ENCODE measurements at places on chromosomes 3 and 15.

GRCh38 chr15:48559285-48559684 lies 86.2 kb downstream of the FBN1 start:
- DNase-seq = peak; percentile 82

DNA sequence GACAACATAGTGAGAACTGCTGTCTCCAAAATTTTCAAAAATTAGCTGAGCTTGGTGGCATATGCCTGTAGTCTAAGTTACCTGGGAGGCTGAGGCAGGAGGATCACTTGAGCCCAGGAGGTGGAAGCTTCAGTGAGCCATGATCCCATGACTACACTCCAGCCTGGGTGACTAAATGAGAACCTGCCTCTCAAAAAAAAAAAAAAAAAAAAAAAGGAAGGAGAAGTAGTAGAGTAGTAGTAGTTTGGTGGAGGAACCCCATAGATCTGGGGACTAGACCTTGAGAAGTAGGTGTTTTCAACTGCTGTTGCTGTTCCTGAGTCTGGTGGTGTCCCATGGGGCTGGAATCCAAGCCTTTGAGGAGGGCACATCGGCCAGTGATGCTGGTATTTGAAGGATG lies 38.4 kb upstream of the UBE2E2 start:
- DNase-seq = no peak

DNA sequence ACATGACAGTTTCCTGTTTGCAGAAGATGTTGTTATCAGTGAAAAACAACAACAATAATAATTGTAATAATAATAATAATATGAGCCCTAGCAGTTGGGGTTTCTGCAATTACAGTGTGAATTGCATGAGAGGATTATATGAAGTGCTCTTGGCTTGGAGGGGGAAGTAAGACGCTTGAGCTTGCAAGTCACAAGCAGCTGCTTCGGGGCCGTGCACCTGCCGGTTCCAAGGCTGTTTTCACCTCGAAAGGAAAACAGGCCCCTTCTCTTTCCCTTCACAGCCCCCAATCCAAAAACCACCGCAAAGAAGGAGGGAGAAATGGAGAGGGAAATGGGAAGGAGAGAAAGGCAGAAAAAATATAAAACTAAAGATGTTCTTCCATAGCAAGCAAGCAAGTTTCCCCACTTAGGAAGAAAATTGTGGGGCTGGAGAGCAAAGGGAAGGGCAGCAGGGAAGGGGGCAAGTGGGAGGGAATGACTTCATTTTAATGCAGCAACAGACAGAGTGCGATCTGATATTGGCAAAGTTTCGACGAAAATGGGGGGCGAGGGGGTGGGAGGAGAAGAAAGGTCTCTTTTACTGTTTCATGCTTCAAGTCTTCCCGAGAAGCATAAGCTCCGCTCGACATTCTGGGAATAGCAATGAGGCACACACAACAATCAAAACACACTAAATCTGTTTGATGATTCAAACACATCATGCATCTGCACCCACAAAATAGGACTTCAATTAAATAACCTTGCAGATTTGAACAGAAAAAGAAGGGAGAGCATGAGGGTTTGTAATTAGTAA lies 284.2 kb upstream of the ATP11B start:
- DNase-seq = no peak

GRCh38 chr15:63348392-63348791 lies 33.3 kb downstream of the CA12 start:
- peak; percentile 43 for DNase-seq

DNA sequence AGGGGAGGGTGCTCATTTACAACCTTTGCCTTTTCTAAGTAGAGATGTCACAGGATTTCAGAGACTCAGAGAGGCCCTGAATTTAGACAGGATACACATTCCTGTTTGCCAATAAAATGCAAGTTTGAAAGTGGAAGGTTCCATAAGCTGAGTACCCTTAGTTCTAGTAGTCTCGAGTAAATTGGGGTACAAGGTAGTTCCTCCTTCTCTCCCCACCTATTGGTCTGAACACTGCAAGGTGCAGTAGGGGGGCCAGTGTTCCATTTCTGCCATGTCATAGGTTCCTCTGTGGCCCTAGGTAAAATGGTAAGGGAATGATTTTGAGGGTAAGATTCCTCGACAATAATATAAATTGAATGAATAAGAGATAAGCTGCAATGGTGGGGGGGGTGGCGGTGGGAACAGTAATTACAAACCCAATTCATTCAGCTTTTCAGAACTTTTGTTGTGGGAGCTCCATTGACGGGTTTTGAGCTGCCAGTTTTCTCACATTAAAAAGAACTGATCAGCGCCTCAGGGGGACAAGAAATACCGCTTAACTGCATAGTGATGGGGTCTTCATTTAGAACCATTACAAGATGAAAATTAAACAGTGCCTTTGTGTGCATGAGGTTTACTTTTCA lies 5.9 kb downstream of the SOX2 start:
- no peak for DNase-seq

- peak; percentile 67 for DNase-seq
Measured at GRCh38 chr3:40580494-40581091, 55.8 kb downstream of the ZNF621 start.

- no peak for DNase-seq
Measured at GRCh38 chr3:138245026-138245425, 57.9 kb downstream of the ARMC8 start.

DNA sequence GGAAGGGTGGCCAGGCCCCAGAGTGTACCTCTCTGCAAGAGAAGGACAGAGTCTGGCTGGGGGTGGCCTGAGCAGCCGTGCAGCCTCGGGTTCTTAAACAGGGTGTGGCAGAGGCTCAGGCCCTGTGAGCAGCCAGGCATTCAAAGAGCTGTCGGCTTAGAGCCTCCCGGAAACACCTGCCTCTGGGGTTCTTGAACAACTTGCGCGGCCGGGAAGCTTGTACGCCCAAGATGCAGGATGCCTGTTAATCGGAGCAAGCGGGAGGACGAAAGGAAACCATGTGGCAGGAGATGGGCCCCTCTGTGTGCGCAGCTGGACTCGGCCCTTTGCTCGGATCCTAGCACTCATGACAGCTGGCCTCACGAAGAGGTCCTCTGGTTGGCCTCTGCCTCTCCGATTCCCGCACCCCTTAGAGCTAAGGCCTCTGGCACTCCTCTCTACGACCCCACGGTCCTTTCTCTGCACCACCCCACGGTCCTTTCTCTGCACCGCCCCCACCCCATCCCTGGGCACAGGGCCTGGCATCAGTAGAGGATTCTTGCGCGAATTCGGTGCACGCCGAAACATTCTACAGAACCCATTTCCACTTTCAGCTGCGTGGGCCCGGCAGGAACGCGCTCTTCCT lies 23.9 kb upstream of the TXNRD3 start:
- DNase-seq = no peak

DNA sequence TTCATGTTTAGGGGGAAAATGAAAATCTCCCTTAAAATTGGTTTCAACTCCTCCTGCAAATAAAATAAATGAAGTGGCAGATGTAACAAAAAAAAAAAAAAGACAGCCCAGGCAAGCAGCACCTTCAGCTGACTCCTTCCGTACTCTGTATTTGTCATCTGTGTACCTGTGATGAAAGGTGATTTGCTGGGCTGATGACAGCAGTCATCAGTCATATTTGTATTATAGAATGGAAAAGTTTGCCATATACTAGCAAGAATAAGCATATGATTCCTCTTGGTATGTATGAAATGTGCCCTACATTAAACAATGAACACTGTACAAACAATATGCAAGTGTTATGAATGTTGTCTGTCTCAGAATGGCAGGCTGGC lies 44.1 kb upstream of the WWTR1 start:
- no peak for DNase-seq

GRCh38 chr15:67548236-67548852 lies 5.8 kb downstream of the MAP2K5 start:
- no peak for DNase-seq
